ENCODE measurements at places on chromosomes 6 and 20. TPM values are rescaled to one million over a fixed set of nuclear protein-coding genes. Genes with fewer than 3 reads are reported as not detected.

Gene LIME1
- 366 TPM for polyA plus RNA-seq

Gene COL11A2
- not detected for polyA plus RNA-seq

Gene SH3BGRL2
- polyA plus RNA-seq, result 0.95 TPM

Gene WFDC10B
- polyA plus RNA-seq, result not detected

Gene ILRUN
- 18.8 TPM for polyA plus RNA-seq

Gene ME1
- polyA plus RNA-seq, result 4.9 TPM

Gene SIRPG
- polyA plus RNA-seq, result 149 TPM

Gene FOXQ1
- polyA plus RNA-seq, result not detected

Gene RBPJL
- not detected for polyA plus RNA-seq

Gene BPIFB4
- not detected for polyA plus RNA-seq

Gene TAGAP
- polyA plus RNA-seq, result 193 TPM

Gene PAX1
- polyA plus RNA-seq, result not detected

Gene CUL7
- 2.1 TPM for polyA plus RNA-seq

Gene TMC2
- polyA plus RNA-seq, result not detected

Gene HNF4A
- polyA plus RNA-seq, result not detected

Gene BHLHE23
- not detected for polyA plus RNA-seq

Gene PI16
- 13.6 TPM for polyA plus RNA-seq

Gene PXDC1
- polyA plus RNA-seq, result not detected

Gene SLC22A2
- polyA plus RNA-seq, result not detected

Gene AKAP12
- polyA plus RNA-seq, result 0.03 TPM

Gene CD40
- 2.8 TPM for polyA plus RNA-seq

Gene CCDC170
- not detected for polyA plus RNA-seq

Gene KLC4
- polyA plus RNA-seq, result 11.6 TPM

Gene ULBP2
- 0.68 TPM for polyA plus RNA-seq

Gene ARFRP1
- 73.9 TPM for polyA plus RNA-seq

Gene TSPO2
- not detected for polyA plus RNA-seq

Gene SHLD1
- polyA plus RNA-seq, result 18.8 TPM

Gene BEND6
- 0.60 TPM for polyA plus RNA-seq

Gene TTK
- 0.06 TPM for polyA plus RNA-seq

Gene PSMG4
- 50.4 TPM for polyA plus RNA-seq

Gene SPATS1
- not detected for polyA plus RNA-seq

Gene PROCR
- polyA plus RNA-seq, result 10.7 TPM

Gene C20orf204
- 0.40 TPM for polyA plus RNA-seq

Gene TRIM26
- polyA plus RNA-seq, result 52.9 TPM

Gene ZC2HC1B
- not detected for polyA plus RNA-seq

Gene NFKBIE
- polyA plus RNA-seq, result 5.3 TPM

Gene TENT5A
- 3.3 TPM for polyA plus RNA-seq

All from CD8-positive, alpha-beta memory T cell (primary cell).